HEK293T (cell line): ENCODE measurements at places on chromosomes 16 and 17.

DNA sequence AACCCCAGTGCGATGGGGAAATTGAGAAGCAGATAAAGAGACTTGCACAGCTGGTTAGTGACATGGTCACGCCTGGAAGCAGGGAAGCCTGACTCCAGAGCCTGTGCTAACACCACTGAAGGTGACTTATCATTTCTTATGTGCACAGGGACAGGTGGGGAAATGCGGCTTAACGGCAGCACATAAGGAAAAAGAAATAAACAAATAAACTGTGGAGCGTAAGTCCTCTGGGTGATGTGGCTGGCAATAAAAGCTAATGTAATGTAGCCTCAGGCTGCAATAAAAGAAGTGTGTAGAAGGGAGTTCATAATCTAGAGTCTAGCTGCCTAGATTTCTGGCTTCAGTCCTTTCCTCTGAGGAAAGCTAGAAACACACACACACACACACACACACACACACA lies 10.6 kb downstream of the CDH11 start:
- peak; percentile 8 for DNase-seq

- DNase-seq, result no peak
These were observed 686 bp upstream of the MTSS2 start for GRCh38 chr16:70686376-70687101.

DNA sequence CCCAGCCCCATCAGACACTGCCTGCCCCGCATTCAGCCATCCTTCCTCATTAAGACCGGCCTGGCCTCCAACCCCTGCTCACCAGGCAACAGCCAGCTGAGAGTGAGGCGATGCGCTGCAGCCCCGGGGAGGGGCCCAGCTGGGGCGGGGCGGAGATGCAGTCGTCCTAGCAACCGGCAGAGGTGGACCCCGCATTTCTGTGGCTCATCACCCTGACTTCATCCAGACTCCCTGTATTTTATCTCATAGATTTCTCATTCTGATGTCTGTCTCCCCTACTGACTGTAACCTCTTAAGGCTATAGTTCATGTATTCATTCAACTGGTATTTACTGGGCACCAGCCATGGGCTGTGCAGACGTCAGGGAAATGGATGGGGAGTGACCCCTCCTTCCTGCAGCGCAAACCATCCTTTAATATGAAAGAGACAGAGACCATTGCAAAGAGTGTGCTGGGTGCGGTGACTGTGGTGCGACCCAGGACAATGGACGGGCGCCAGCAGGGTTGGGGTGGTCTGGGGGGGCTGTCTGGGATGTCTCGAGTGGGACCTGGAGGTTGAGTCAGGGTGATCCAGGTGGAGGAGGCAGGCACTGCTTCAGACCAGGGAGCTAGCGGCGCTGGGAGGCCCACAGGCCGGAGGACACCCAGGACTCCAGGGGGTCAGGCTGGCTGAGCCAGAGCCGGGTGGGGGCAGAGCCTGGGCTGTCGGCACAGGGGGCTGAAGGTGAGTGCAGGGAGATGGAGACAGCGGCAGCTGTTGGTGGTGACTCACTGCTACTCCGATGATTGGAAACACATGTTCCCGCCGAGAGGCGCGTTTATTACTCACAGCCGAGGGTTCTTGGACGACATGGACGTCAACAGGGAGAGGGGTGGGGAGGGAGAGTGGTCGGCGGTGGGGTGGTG lies 10.5 kb upstream of the TIMP2 start:
- DNase-seq, result peak; percentile 43

DNA sequence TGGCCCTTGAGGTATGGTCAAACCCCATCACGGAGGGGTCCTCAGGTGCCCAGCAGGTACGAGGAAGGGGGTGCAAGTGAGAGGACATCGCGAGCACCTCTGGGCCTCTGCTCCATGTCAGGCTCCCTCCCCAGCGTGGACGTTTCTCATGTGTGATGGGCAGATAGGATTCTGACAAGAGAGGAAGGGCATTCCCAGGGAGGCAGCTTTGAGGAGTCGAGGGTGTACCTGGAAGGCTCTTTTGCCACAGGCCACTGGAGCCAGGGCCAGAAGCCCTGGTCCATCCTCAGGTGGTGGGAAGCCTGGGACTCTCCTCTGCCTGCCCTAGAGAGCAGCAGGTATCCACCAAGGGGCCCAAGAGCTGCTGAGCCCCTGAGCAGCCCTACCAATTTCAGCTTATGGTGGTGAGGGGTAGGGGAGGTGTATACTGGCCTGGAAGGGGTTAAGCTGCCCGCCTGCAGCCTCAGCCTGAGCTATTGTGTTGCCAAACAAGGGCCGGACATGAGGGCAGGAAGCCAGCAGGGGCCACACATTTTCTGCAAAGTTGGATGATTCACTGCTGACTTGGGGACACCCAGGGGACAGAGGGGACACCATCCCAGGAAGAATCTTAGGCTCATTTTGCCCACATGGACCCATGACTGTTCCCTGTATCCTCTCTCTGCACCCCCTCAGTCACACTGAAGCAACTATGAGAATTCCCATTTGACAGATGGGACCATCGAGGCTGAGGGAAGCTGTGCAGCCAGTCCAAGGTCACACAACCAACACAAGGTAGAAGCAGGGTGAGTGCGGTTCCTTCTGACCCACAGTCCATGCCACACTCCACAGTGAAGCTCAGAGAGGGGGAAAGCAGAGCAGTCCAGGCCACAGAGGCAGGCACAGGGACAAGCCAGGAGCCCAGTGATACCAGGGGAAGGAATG lies 1.7 kb downstream of the CDH5 start:
- DNase-seq, result no peak

DNA sequence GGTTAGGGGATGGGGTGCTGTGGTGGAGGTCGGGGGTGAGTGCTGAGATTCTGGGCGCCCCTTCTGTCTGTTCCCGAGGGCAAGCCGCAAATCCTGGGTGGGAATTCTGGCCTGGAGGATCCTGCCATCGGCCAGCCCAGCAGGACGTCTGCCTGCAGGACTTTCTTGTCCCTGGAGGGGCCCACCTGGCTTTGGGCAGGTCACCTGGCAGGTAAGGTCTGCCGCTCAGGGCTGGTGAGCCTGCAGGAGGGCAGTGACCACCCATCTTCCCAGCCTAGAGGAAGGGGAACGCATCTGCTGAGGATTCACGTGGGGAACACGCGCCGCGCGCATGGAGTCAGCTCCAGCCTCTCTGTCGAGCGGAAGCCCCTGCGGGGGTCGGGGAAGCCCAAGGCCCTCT lies 5.4 kb downstream of the RNF222 start:
- no peak for DNase-seq

DNA sequence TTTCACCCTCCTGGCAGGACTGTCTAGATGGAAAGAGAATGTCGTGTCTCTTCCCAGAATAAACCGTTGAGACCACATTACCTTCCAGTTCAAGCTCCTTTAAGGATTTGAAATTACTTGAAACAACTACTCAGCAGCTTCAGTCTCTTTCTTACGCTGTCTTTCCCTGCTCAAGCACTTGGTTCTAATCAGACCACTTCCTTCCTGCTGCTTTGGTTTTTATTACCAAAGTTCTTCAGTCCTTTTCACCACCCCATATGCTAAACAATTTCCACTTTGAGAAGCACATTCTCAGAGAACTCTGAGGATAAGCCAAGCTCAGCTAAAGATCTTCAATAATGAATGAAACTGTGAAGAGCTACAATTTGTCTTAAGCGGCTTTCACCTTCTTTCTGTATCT lies 105.4 kb downstream of the STX8 start:
- DNase-seq, result no peak

- no peak for DNase-seq
These were observed 81.4 kb downstream of the XYLT1 start for GRCh38 chr16:17389384-17389783.

- DNase-seq, result no peak
These were observed 31.1 kb upstream of the COX10 start for GRCh38 chr17:14038206-14038605.

DNA sequence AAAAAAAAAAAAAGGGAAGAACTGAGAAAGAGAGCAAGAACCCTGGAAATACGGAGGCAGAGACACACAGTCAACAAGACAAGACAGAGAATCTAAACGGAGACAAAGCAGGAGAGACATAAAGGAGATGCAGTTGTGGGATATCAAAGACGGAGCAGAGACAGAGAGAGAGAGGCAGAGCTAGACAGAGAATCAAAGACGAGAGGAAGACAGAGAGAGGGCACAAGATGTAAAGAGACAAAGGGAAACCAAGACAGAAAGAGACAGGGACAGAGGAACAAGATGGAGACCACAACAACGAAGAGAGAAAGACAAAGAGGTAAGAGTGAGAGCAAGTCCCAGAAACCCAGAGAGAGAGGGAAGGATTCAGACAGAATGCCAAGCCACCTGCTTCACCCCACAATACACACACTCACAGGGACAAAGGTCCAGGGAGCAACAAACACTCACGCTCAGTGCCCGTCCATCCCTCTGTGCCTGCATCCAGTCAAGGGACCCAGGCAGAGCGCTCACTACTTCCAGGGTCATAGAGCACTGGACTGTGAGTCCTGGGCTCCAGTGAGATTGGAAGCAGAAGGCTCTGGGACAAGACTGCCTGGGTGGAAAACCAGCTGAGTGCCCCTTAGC lies 88.9 kb downstream of the C16orf78 start:
- no peak for DNase-seq

DNA sequence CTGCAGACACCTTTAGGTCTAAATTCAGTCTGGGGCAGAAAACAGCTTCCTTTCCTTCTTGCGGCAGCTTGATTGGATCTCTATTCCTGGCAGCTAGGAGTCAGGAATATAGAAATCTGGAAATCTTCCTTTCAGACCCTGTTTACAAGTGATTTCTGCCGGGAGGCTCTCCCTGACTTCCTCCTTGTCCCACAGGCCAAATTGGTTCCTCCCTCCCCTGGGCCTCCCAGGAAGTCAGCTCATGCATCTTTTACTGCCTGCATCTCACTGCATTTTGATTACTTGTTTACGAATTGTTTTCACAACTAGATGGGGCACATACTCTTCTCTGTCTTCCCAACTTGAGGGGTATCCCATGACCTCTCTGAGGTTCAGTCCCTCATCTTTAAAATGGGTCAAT lies 206.3 kb downstream of the MAF start:
- no peak for DNase-seq

- no peak for DNase-seq
These were observed 67.9 kb downstream of the TRIM37 start for GRCh38 chr17:59038734-59039133.

- DNase-seq, result no peak
These were observed 80.0 kb downstream of the CCDC182 start for GRCh38 chr17:57665128-57665527.

GRCh38 chr16:68470461-68471150 lies 22.3 kb upstream of the SMPD3 start:
- no peak for DNase-seq

DNA sequence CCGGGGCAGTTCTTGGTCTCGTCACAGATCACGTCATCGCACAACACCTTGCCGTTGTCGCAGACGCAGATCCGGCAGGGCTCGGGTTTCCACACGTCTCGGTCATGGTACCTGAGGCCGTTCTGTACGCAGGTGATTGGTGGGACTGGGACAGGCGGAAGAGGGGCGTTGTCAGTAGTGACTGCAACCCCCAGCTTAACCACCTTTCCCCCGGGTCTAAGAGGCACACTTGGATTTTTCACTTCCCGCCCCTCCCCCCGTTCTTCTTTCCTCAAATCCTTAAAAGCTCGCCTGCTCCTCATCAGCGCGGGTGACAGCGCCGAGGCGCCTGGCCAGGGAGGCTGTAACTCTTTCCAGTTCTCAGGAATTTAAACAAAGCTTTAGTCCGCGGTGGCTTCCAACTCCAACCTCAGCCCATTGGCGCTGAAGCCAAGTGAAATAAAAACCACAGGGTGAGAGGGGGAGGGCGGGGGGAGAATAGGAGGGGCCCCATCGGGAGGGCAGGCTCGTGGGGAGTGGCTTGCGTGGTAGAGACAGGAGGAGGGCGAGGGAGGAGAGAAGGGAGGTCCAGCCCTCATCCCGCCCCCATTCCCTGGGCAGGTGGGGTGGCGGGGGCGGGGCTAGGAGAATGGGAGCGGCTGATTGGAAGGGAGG lies 1.5 kb downstream of the COL1A1 start:
- DNase-seq, result peak; percentile 94

DNA sequence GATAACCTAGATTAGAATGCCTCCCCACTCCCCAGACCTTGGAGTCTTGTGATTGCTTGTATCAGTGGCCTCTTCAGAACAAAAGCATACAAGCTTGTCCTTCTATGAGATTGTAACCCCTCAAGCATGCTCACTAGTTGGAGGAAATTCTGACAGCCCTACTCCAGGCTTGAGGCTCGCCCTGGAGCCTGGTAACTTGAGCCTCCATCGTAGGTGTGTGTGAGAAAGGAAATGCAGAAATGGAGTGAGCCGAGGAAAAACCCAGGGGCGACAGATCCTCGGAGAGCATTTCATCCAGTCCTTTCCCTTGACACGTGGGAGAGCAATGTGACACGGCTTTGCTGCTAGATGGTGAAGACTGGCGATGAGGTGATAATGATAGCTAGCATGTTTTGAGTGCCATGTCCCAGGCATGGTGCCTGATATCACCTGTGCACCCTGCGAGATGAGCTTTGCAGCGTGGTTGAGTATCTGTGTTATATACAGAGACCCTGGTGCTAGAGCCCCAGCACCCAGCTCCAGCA lies 31.2 kb downstream of the GNAO1 start:
- no peak for DNase-seq

DNA sequence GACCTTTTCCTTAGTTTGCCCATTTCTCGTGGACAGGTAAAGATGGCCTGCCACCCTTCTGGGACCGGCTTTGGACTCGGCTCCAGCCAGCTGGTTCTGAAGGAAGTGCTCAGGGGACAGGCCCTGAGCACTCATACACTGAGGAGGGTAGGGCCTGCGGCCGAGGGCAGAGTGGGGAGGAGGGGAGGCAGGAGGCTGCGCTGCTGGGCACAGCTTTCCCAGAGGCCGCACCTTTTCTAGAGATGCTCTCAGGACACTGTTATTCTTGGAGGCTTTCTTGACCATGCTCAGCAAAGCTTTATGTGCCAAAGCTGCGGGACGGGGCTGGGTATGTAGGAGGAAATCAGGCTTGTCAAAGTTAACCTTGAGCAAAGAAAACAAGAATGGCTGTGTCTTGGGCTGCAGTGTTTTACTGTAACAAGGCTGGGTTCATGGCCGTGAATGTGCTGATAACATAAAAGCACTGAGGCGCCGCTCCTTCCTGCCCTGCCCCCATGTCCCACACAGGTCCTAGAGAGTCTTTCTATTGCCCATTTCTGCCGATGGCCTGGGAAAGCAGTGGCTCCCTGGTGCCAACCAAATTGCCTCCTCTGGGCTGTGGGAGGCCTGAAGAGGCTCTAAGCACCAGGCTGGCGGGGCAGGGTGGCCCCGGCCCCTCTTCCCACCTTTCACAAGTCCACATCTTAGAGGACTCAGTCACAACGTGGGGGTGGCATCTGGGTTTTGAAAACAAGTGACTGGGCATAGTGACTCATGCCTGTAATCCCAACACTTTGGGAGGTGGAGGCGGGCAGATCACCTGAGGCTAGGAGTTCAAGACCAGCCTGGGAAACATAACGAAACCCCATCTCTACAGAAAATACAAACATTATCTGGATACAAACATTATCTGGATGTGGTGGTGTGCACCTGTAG lies 22.3 kb upstream of the TIMP2 start:
- DNase-seq, result no peak

GRCh38 chr16:27286451-27286850 lies 17.9 kb upstream of the NSMCE1 start:
- DNase-seq, result no peak
